Stimulated activated CD4-positive, alpha-beta T cell treated with anti-CD3 and anti-CD28 coated beads, Interleukin-4, amount 100 ng/mL, for 48 hours (primary cell): ENCODE measurements at places on chromosomes 5 and 9.

- DNase-seq, result no peak
Observed at GRCh38 chr9:26166537-26166936, 488.3 kb upstream of the TUSC1 start.

- no peak for DNase-seq
Observed at GRCh38 chr9:69078581-69078980, 43.0 kb downstream of the FXN start.

- DNase-seq, result no peak
Observed at GRCh38 chr9:120310035-120310434, 269.9 kb downstream of the CDK5RAP2 start.

DNA sequence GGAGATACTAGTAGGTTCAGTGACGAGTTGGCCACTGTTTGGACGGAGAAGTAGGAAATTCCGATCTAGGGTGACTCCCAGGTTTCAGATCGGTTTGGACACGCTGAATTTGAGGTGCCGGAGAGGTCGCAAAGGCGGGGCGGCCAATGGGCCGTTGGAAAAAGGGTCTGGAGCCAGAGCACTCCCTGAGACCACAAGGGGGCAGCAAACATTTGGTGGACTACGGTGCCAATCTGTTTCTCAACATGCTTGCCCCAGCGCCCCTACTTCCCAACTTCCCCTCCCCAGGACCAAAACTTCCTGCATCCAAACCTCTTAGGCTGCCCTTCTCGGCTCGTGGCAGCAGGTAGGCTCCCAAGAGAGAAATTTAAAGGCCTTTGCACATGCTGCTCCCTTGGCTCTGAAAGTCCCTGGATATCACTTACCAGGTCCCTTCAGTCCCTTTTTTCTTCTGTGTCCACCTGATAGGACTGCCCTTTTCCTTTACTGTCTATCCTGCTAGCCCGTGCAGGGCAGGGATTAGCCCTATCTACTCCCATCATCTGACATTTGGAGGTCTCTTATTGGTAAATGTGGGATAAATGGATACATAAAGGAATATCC lies 992 bp upstream of the RPP25L start:
- peak; percentile 68 for DNase-seq

DNA sequence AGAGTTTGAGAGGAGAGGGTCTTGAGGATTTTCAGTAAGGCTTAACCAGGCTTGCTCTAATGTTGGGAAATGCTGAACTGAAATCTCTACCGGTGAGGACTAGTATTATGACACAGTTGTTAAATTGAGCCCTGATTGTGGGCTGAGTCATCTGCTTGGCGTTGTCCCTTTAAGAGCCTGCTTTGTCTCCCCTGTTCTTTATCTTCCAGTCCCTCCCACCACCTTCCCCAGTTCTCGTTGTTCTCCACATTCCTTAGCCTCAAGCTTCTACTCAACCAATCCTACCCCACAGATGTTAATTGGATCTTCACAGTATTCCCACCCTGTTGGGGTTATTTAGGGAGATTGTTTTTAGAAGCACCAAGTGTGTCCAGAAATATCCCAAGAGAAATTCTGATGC lies 57.6 kb downstream of the ANKRD55 start:
- DNase-seq, result no peak
